ENCODE measurements at places on chromosomes 5 and 9.
A peak's percentile ranks its signal among the peaks of the same experiment; 100 is the strongest.

- no peak for DNase-seq
Observed at GRCh38 chr5:36066540-36067210, at the start of gene UGT3A2. UGT3A2 (minus strand) TSS chr5:36066882; CDS start chr5:36066789, 93 bp downstream.

DNA sequence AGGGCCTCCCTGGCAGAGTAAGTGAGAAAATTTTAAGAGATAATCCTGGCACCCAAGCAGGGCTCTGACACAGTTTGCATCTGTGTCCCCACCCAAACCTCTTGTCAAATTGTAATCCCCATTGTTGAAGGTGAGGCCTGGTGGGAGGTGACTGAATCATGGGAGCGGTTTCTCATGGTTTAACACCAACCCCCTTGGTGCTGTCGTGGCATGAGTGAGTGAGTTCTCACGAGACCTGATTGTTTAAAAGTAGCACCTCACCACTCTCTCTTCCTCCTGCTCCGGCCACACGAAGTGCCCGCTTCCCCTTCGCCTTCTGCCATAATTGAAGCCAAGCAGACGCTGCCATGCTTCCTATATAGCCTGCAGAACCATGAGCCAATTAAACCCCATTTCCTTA lies 80.1 kb downstream of the FBXW11 start:
- DNase-seq = no peak

DNA sequence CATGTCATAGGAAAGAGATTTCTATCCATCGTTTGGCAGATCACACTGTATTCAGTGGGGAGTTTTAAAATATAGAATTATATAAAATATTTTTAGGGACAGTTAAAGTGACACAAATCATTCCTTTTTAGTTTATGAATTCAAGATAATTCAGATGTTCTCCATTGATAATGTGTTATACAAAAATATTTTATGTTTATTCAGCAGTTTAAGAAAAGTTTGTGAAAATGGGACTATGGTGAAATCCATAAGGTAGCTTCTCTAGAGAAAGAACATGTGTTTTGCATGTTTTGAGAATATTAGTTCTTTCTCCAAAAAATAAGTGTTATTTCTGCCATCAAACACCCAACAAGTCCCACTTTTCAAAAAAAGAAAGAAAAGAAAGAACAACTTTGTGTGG lies 122.9 kb downstream of the EMB start:
- DNase-seq = no peak

DNA sequence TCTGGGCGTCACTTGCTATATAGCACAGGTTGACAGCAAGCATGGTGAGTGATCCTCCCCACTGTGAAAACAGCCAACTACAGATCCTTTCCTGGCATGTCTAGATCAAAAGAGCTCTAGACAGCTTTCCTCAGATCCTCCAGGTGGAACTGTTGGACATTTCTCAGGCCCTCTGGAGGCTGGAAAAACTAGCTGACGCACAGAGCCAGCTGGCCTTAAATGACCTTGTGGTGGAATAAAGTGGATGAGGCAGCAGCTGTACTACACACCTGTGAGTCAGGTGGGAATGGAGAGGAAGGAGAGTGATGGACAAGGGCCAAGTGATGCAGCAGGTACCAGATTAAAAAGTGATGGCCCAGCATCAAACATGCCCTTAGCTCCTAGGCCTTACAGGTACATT lies 172.7 kb downstream of the TRIM32 start:
- no peak for DNase-seq

DNA sequence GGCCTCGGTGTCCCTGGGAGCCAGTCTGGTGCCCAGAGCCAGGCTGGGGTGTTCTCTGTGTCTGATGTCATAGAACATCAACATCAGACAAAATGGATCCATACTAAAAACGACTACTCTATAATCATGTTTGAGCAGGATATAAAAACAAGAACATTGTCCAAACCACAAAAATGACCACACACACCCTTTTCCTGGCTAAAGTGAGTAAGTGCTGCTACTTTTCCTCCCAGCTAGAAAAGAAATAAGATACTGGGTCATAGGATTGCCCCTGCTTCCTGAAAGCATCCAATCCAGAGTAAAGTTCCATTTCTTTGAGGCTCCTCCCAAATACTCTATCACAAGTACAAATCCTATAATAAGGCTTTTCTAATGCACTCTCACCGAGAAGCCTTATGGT lies 19.7 kb upstream of the TRAF1 start:
- DNase-seq = no peak

DNA sequence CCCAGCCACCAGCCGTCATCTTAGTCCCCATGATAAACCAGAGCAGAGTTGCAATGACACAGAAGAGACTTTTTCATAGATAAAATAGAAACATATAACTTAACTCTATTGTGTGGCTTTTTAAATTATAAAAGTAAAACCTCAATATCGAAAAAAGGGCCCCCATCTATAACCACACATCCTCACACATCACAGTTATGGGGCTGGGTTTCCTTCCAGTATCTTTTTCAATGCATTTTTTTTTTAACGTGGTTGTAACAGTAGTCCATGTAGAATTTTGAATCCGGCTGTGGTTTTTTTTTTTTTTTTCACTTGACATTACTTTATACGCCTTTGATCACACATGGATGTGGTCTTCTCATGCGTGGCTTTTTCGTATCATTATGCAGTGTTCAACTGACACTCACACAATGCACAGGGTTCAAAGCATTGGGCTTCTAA lies 77.4 kb downstream of the CFAP77 start:
- no peak for DNase-seq

- DNase-seq = no peak
Observed at GRCh38 chr9:78354324-78354973, 57.5 kb downstream of the PSAT1 start.

- no peak for DNase-seq
Observed at GRCh38 chr5:137141779-137142178, 357.3 kb downstream of the SPOCK1 start.

DNA sequence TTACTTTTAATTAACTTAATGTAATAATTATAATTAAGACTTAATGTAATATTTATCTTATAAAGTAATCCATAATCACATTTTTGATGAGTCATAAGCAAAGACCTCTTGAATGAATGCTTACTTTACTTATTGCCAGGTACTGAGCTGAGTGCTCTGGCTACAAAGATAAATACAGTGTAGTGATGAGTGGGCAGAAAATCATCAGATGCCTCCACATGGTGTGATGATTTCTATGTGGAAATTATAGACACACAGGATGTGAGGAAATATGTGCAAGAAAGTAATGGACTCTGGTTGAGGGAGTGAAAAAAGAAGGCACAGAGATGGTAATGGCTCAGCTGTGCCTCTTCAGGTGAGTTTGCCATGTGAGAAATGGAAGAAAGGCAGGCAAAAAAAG lies 422.6 kb upstream of the CD180 start:
- no peak for DNase-seq

DNA sequence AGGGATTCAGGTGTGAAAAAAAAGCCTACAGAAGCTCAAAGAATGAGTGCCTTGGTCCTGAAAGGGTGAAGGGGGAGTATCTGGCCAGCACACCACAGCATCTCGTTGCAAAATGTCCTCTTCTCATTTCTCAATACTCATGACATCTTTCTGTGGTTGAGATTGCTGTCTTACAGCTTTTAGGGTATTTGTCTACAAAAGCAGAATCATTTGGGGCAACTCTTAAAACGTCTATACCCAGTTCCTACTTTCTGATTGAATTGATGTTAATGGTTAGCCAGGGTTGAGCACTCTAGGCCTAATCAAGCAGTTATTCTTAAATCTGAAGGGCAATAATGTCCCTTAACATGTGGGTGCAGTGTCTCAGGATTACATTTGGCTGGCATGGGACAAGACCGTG lies 21.2 kb upstream of the PCSK5 start:
- no peak for DNase-seq

GRCh38 chr5:91048073-91048472 lies 335.0 kb downstream of the ARRDC3 start:
- no peak for DNase-seq

- peak; percentile 55 for DNase-seq
Observed at GRCh38 chr9:86202338-86202882, 57.0 kb downstream of the C9orf153 start.

GRCh38 chr5:14153932-14154731 lies 11.0 kb downstream of the TRIO start:
- peak; percentile 62 for DNase-seq

- no peak for DNase-seq
Observed at GRCh38 chr9:127485995-127486394, 34.7 kb downstream of the LRSAM1 start.

DNA sequence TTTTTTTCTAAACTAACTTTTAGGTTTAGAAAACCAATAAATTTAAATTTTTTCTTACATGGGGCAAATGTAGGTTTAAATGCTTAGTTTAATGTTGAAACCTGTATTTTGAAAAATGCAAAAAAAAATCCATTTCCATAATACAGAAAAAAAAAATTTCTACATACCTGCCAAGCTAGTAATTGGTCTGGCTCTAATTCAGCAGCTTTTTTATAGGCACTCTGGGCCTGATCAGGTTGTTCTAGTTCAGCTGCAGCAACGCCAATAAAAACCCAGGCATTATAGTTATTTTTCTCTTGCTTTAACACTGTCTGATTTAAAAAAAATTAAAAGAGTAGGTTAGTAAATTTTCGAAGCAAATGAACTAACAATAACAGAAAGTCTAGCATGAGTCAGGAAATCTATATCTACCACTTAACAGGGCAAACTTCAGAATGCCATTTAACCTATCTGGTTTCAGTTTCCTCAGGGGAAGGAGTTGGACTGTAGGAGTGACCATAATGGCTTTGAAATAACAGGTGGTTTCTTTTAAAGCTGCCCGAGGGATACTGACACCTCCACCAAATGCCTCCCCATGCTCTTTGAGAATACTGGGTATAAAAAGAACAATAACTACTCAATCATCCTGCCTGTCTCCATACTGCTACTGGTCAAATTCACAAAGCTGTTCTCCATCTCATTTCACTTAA lies 11.6 kb downstream of the SKIC3 start:
- DNase-seq = peak; percentile 13

- no peak for DNase-seq
Observed at GRCh38 chr5:61465066-61465465, 133.0 kb downstream of the ZSWIM6 start.

DNA sequence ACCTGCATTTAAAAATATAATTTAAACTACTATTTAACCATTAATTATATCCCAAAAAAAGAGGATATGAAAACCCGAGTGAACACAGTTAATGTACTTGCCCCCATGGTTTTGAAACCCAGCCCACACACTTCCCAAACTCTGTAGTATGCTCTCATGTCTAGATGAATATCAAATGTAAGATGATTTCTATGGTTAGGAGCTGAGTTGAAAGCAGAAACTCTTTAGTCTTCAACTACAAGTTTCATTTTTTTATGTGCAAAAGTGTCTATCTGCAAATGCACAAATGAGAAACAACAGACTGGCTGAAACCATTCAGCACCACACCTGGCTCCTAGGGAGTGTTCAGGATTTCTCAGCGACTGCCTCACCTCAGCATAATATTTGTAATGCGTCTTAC lies 183.3 kb downstream of the SEMA5A start:
- peak; percentile 59 for DNase-seq

GRCh38 chr9:134629586-134630392 lies 11.8 kb upstream of the COL5A1 start:
- no peak for DNase-seq

GRCh38 chr5:13325765-13326164 lies 618.7 kb downstream of the DNAH5 start:
- DNase-seq = no peak

GRCh38 chr5:36704131-36704530 lies 97.7 kb downstream of the SLC1A3 start:
- no peak for DNase-seq

DNA sequence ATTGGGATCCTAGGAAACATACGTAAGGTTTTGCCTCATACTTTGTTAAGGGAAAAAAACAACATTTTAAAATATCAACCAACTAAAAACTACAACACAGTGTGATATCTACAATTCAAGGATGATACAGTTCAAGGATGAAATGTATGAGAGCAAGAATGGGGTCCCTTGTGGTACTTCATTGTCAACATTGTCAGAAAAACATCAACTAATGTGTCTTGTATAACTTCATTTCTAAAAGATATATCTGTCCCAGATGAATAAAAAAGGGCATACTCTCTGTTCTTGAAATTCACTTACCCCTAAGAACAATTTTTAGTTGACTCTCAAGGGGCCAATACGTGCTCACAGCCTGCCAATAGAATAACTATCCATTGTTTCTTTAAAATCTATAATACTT lies 1250.5 kb downstream of the PTPRD start:
- no peak for DNase-seq

GRCh38 chr5:127313847-127314473 lies 23.4 kb downstream of the MEGF10 start:
- peak; percentile 50 for DNase-seq

- DNase-seq = peak; percentile 60
Observed at GRCh38 chr9:120713257-120714087, 798 bp downstream of the MEGF9 start.

DNA sequence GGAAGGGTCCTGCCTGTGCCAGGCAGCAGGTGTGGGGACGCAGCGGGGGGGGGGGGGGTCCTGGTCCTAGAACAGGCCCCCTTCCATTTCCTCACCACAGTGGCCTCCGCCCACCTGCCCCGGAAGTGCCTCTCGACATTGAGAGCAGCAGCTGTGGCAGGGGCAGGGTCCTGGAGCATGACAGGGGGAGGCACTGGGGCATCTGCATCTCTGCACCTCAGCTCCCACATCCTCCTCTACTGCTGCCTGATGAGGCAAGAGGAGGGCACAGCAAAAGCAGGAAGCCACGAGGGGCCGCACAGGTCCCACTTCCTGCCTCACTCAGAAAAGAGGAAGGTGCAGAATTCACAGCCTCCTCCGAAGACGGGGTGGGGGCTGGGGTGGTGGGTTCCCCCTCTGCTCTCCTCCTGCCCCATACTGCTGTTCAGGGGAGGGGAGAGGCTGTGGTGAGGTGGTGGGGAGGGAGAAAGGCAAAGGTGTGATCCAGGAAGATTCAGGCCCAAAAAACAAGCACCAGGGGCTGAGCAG lies 14.8 kb downstream of the AKNA start:
- DNase-seq = peak; percentile 88

DNA sequence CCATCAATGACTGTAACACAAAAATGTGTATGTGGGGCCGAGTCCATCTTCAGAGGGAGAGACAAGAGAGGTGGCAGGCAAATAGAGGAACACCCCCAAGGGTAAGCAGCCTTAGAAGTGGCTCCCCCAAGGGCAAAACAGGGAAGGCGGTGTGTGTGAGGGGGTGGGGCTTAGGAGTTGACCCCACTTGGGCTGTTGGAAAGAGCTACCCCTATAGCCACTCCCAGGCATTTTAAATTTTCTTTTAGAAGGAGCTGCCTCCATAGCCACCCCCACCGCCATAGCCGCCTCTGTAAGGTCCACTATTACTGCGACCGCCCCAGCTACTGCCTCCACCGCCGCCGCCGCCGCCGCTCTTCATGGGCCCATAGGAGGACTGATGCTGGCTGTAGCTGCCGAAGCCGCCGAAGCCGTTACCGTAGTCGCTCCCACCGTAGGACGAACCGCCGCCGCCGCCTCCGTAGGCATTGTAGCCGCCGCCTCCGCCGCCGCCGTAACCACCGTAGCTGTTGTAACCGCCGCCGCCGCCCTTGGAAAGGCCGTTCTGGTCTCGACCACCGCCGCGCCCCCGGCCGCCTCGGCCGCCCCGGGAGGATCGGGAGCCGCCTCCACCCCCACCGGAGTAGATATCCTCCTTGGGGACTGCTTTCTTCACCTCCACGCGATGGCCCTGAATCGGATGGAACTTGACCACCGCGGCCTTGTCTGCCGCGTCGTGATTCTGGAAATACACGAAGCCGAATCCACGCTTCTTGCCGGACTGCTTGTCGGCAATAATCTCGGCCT lies 1.1 kb downstream of the HNRNPA0 start:
- DNase-seq = peak; percentile 41

GRCh38 chr5:22709743-22710142 lies 143.4 kb downstream of the CDH12 start:
- DNase-seq = no peak

Data from RPMI8226 (cell line).